Osteocyte (in vitro differentiated cells): ENCODE measurements at places on chromosomes 7 and 10. TPM values are rescaled to one million over a fixed set of nuclear protein-coding genes. Genes with fewer than 3 reads are reported as not detected.

Gene KLF14
- not detected in 2 replicates for total RNA-seq

Gene NEUROD6
- total RNA-seq: not detected in 2 replicates

- peaks cover 10% of the 10 kb centered on the region for H3K4me1 ChIP-seq
- H3K27me3 ChIP-seq: no peaks in the 10 kb centered on the region
- no peak overlapping the region for H3K27ac ChIP-seq
- no peaks in the 10 kb centered on the region for H3K36me3 ChIP-seq
- no peak for DNase-seq
- no peak overlapping the region for H3K4me3 ChIP-seq
Measured at GRCh38 chr10:51389415-51390321, 309.7 kb downstream of the CSTF2T start.

GRCh38 chr7:38215735-38216670 is 38.0 kb downstream of the STARD3NL start:
- no peaks in the 10 kb centered on the region for H3K27me3 ChIP-seq
- no peak overlapping the region for H3K4me3 ChIP-seq
- peak; percentile 91 for DNase-seq
- peaks cover 13% of the 10 kb centered on the region for H3K4me1 ChIP-seq

DNA sequence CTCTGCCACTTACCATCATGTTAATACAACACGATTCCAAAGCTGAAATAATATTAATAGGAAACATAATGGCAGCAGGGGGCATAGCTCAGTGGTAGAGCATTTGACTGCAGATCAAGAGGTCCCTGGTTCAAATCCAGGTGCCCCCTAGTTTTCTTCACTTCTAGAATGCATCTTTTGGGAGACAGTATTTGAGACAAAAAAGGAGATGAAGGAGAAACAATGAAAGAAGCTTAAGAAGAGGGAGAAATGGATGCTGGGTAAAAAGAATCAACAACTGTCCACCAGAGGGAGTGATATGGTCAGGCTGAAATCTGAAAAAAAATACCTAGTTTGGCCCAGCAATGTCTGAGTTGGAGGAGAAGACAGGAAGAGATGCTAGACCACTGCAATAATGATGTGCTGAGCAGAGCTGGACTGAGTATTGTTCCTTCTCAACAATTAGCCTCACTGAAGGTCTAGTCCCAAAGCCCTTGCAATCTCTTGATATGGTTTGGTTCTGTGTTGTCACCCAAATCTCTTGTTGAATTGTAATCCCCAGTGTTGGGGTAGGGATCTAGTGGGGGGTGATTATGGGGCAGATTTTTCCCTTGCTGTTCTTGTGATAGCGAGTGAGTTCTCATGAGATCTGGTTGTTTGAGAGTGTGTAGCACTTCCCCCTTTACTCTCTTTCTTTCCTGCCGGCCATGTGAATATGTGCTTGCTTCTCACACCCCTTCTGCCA is 48.3 kb downstream of the ZNF783 start:
- H3K27me3 ChIP-seq: peaks cover 8% of the 10 kb centered on the region
- H3K4me3 ChIP-seq: no peak overlapping the region
- DNase-seq: peak; percentile 32
- no peaks in the 10 kb centered on the region for H3K36me3 ChIP-seq

GRCh38 chr10:95860166-95860940 is 47.4 kb upstream of the CC2D2B start:
- no peak overlapping the region for H3K27ac ChIP-seq
- no peak overlapping the region for H3K4me3 ChIP-seq
- no peaks in the 10 kb centered on the region for H3K27me3 ChIP-seq
- H3K36me3 ChIP-seq: no peaks in the 10 kb centered on the region
- no peaks in the 10 kb centered on the region for H3K4me1 ChIP-seq

GRCh38 chr7:55527307-55527706 is 45.0 kb downstream of the VOPP1 start:
- DNase-seq: no peak
- no peaks in the 10 kb centered on the region for H3K36me3 ChIP-seq
- no peak overlapping the region for H3K27ac ChIP-seq
- no peak overlapping the region for H3K4me3 ChIP-seq
- H3K27me3 ChIP-seq: no peaks in the 10 kb centered on the region
- H3K4me1 ChIP-seq: peaks cover 31% of the 10 kb centered on the region

- H3K27me3 ChIP-seq: no peaks in the 10 kb centered on the region
- peaks cover 38% of the 10 kb centered on the region for H3K4me1 ChIP-seq
- no peak overlapping the region for H3K4me3 ChIP-seq
Measured at GRCh38 chr10:14583252-14583651, 191.4 kb downstream of the FAM107B start.

GRCh38 chr10:102675666-102676533 is 31.6 kb downstream of the TRIM8 start:
- H3K4me1 ChIP-seq: peaks cover 69% of the 10 kb centered on the region
- H3K27me3 ChIP-seq: no peaks in the 10 kb centered on the region
- H3K4me3 ChIP-seq: peak overlapping the region; percentile 31
- H3K27ac ChIP-seq: peak overlapping the region; percentile 98
- H3K36me3 ChIP-seq: no peaks in the 10 kb centered on the region

DNA sequence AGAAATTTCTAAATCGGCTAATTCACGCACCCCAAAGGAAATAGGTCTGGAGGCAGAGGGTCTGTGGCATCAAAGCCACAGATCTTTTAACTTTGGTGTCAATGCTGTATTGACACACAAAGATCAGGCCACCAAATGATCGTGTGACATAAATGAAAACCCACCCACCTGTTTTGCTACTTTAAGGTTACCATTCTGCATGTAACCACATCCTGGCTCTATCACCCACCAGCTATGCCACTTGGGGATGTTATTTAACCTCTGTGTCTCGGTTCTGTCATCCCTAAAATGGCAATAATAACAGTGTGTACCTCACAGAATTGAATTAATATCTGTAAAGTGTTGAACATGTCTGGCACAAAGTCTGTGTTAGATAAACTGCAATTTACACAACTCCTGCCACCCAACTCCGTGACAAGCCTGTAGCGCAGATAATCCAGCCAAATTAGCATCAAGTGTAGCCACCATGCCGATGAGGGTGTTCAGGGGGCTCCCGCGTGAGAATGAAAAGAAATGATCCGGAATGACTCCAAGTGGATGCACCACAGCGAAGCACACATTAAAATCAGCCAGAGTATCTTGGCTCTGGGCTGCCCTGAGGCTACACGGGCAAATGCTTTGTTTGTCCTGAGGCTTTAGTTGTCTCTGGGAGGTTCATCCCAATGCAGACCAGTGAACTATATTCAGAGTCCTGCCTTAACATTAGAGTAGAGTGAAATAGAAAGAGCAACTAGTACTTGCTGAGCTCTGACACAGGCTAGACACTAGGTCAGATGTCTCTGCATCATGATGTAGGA is 158.4 kb upstream of the NEBL start:
- no peak overlapping the region for H3K27ac ChIP-seq
- DNase-seq: no peak
- no peaks in the 10 kb centered on the region for H3K36me3 ChIP-seq
- no peaks in the 10 kb centered on the region for H3K4me1 ChIP-seq
- H3K4me3 ChIP-seq: no peak overlapping the region

DNA sequence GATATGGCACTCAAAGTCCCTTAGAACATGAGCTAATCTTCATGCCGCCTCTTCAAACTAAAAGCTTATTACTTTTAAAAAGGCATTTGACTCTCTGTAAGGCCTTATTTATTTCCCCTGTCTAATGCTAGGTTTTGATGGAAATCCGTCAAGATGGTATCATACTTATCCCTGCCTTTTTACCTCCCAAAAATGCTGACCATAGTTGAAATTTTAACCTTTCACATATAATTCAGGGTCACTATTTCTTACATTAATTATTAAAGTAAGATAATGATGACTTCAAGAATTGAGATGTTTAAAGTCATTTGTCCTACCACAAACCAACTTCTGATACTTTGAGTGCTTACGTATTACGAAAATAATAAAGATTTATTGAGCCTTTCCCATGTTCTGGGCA is 12.3 kb upstream of the OSBPL3 start:
- H3K27ac ChIP-seq: no peak overlapping the region
- DNase-seq: no peak
- H3K27me3 ChIP-seq: peaks cover 48% of the 10 kb centered on the region
- H3K4me3 ChIP-seq: no peak overlapping the region

DNA sequence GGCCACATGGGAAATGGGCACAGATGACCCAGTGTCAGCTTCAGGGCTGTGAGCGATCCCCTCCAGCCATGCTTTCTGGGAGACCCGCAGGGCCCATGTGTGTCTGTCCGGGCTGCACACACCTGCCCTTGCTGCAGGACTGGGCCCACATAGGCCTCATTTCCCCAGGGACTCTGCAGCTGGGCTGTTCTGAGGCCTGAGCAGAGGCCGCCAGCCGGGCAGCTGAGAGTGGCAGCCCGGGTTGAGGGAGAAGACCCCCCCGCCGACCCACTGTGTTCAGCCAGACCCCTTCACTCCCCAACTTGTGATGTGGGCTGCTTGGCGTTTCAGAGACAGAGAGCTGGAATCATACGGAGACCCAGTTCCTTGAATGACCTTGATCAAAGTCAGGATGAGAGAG is 50.1 kb upstream of the DPYSL4 start:
- H3K27me3 ChIP-seq: no peaks in the 10 kb centered on the region
- no peak overlapping the region for H3K4me3 ChIP-seq
- no peak for DNase-seq
- H3K36me3 ChIP-seq: no peaks in the 10 kb centered on the region

DNA sequence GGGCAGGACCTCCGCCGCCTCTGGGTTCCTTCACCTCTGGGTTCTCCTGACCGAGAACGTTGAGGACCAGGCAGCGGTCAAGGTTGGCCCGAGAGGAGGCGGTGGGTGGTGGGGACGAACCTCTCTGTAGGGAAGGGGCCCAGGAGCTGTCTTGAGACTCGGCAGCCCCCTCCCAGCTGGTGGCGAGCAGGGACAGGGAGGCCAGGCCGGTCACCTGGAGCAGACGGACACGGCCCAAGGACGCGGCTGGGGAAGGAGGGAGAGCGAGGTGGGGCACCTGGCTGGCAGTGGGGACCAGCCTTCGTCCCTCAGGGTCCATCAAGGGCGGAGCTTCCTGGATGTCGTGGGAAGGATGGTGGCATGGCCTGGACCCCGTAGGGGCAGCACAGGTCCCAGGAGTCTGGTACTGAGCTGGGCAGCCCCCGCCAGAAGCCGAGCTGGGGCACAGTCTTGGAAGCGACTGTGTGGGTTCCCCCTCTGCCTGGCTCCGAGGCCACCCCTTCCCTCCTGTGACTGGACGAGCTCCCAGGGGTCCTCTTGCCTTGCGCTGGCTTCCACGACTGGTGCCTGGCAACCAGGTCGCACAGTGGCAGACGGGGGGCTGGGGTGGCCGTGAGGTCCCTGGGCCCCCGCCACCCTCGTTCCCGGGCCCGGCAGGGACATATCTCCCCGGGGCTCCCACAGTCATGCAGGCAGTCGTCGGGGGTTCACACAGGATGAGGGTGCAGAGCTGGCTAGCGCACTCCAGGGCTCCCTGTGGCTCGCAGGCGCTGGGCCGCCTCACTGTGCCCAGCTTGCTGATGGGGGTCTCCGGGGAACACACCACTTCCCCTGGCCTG is 89.9 kb downstream of the DNAJB6 start:
- no peak for DNase-seq
- H3K36me3 ChIP-seq: no peaks in the 10 kb centered on the region
- no peak overlapping the region for H3K27ac ChIP-seq
- H3K4me1 ChIP-seq: peaks cover 7% of the 10 kb centered on the region

- H3K4me3 ChIP-seq: no peak overlapping the region
- no peak for DNase-seq
- no peak overlapping the region for H3K27ac ChIP-seq
Measured at GRCh38 chr10:106439366-106439765, 725.1 kb downstream of the SORCS1 start.

GRCh38 chr7:42960762-42961161 is 28.6 kb downstream of the MRPL32 start:
- H3K27me3 ChIP-seq: peaks cover 45% of the 10 kb centered on the region
- H3K4me1 ChIP-seq: no peaks in the 10 kb centered on the region
- H3K36me3 ChIP-seq: no peaks in the 10 kb centered on the region
- H3K27ac ChIP-seq: no peak overlapping the region
- H3K4me3 ChIP-seq: no peak overlapping the region

DNA sequence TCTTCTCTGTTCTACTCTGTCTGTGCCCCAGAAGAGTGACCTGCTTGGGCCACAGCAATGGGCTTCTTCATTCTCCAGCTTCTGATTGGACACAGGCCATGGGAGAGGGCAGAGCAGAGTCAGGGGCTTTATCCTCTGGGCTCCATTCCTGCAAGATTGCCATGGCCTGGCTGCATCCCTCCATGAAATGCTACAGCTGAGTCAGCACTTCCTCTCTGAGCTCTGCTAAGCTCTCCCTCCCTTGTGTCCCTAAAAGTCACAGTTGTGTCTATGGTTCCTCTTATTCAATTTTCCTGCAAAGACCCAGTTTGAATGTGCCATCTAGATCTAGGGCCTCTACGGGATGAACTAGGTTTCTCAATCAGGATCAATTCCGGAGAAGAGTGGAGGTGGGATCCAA is 903.8 kb downstream of the TYW1 start:
- no peak for DNase-seq
- no peaks in the 10 kb centered on the region for H3K36me3 ChIP-seq

DNA sequence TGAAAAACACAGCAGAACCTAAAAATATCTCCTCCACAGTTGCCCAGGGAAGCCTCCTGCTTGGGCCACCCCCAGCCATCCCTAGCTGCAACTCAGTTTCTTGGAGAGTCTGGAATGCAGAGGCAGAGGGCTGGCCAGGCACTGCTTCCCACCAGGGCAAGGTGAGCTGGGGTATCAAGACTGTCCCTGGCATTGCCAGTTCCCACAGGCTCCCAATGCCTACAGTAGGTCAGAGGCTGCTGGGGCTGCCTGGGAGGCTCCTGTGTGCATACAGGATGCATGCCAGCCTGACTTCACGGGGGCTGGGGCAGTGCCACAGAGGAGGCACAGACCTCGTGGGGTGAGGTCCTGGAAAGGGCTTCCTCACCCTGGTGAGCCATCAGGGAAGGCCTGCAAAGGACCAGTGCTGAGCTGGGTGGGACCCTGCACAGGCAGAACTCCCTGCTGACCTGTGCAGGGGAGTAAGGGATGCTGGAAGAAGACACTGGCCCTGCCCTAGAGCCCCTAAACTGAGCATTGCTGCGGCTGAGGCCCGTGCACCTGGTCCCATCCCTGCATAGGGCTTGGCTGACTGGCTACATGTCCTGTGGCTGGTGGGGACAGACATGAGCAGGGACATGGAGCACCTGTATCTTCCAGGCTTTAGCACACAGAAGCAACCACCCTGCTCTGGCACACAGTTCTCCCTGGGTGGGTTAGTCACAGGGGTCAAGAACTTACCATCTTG is 121.9 kb upstream of the RET start:
- H3K27ac ChIP-seq: no peak overlapping the region
- peaks cover 19% of the 10 kb centered on the region for H3K4me1 ChIP-seq
- H3K4me3 ChIP-seq: no peak overlapping the region
- H3K36me3 ChIP-seq: no peaks in the 10 kb centered on the region

- no peak for DNase-seq
- H3K36me3 ChIP-seq: no peaks in the 10 kb centered on the region
- H3K4me3 ChIP-seq: no peak overlapping the region
- no peak overlapping the region for H3K27ac ChIP-seq
- no peaks in the 10 kb centered on the region for H3K27me3 ChIP-seq
Measured at GRCh38 chr10:5619362-5620211, 46.8 kb downstream of the ASB13 start.
